Activated naive CD8-positive, alpha-beta T cell treated with anti-CD3 and anti-CD28 coated beads for 36 hours (primary cell): ENCODE measurements at places on chromosomes 13 and 19. TPM values are rescaled to one million over a fixed set of nuclear protein-coding genes. Genes with fewer than 3 reads are reported as not detected.

DNA sequence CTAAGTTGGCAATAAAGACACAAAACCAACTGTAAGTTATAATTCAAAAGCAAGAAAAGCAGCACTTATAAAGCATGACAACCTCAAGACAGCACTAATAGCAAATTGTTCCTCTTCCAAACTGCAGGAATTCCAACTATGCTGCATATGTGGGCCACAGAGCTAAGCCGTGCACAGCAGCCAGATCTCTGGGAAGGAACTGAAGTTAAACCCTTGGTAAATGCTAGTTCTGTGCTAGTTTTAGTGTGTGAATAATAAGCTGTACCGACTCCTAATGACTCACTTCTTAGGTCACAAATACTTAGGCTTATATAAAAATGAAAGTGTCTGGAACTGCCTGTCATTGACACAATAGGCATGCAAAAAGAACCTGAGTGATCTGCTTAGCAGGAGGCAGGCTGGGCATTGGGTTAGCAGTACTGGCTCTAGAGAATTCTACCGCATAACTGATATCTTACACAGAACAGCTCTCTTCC, 21.2 kb upstream of the GTF3A start:
- H3K4me1 ChIP-seq = peaks cover 3% of the 10 kb centered on the region
- H3K4me3 ChIP-seq = no peak overlapping the region
- no peaks in the 10 kb centered on the region for H3K27me3 ChIP-seq
- DNase-seq = no peak

- peaks cover 17% of the 10 kb centered on the region for H3K36me3 ChIP-seq
- no peaks in the 10 kb centered on the region for H3K27me3 ChIP-seq
- DNase-seq = no peak
- peak overlapping the region; percentile 24 for H3K4me3 ChIP-seq
- peaks cover 22% of the 10 kb centered on the region for H3K4me1 ChIP-seq
Measured at GRCh38 chr13:50106559-50106958, 91.3 kb downstream of the KCNRG start.

- H3K4me1 ChIP-seq = peaks cover 45% of the 10 kb centered on the region
- peaks cover 28% of the 10 kb centered on the region for H3K27me3 ChIP-seq
- H3K4me3 ChIP-seq = peak within 1 kb of the TSS; percentile 25
- peak; percentile 87 for DNase-seq
- peak within 1 kb of the TSS; percentile 29 for H3K27ac ChIP-seq
Measured at GRCh38 chr19:16324384-16325160, at the start of gene KLF2. Gene KLF2 (plus strand): TSS chr19:16324826. CDS start chr19:16324924, 98 bp downstream.

GRCh38 chr13:39956036-39956435, 300.6 kb downstream of the COG6 start:
- no peak overlapping the region for H3K4me3 ChIP-seq
- DNase-seq = peak; percentile 47
- peaks cover 52% of the 10 kb centered on the region for H3K4me1 ChIP-seq
- H3K36me3 ChIP-seq = peaks cover 2% of the 10 kb centered on the region

Gene ZNF561
- total RNA-seq = 32.7 TPM

DNA sequence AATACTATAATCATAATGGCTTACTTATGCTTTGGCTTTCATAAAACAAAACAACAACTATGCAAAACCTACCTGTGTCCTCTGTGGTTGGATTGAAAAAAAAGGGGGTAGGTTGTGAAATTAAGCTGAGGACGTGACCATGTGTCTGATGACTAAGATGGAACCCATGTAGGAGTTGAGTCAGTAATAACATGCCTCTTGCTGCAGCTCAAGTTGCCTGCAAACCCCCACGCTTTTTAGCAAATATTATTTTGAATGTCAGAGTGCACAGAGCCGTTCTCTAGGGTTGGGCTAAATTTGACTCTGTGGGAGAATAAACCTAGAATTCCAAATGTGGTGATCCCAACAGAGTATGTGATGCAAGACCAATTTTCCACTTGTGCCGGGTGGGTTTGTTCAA, 209.3 kb downstream of the KCNRG start:
- no peak overlapping the region for H3K4me3 ChIP-seq
- no peaks in the 10 kb centered on the region for H3K36me3 ChIP-seq
- no peak overlapping the region for H3K27ac ChIP-seq
- peaks cover 16% of the 10 kb centered on the region for H3K27me3 ChIP-seq
- DNase-seq = peak; percentile 23

Gene CYP2S1
- 0.32 TPM for total RNA-seq

DNA sequence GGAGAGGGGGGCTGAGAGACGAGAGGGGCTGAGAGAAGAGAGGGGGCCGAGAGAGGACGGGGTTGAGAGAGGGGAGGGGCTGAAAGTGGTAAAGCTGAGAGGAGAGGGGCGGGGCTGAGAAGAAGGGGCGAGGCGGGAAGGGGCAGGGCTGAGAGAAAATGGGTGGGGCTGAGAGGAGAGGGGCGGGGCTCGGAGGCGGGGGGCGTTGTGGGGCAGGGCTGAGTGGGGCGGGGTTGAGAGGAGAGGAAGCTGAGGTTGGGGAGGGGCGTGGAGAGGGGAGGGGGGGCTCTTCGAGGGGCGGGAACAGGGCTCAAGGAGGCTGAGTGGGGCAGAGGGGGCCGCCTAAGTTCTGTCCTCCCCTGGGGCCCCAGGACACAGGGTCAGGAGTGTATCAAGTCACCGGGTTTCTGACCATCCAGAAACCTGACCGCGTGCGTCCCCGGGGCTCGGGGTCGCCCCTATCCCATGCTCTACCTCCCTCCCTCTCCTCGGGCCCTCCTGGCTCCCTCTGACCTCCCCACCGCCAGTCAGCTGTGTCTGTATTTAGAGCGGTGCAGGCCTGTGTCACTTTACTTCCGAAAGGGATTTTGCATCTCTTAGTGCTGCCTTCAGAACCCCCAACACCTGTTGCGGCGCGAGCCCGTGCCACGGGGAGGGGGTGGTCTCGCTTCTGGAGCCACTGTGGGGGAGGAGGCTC, 38.6 kb upstream of the SEMA6B start:
- H3K27ac ChIP-seq = no peak overlapping the region
- H3K4me3 ChIP-seq = no peak overlapping the region
- DNase-seq = peak; percentile 48

- no peak overlapping the region for H3K27ac ChIP-seq
- peaks cover 7% of the 10 kb centered on the region for H3K4me1 ChIP-seq
- H3K4me3 ChIP-seq = no peak overlapping the region
- peaks cover 10% of the 10 kb centered on the region for H3K36me3 ChIP-seq
- H3K27me3 ChIP-seq = no peaks in the 10 kb centered on the region
Measured at GRCh38 chr13:75347925-75348324, 134.0 kb downstream of the TBC1D4 start.

DNA sequence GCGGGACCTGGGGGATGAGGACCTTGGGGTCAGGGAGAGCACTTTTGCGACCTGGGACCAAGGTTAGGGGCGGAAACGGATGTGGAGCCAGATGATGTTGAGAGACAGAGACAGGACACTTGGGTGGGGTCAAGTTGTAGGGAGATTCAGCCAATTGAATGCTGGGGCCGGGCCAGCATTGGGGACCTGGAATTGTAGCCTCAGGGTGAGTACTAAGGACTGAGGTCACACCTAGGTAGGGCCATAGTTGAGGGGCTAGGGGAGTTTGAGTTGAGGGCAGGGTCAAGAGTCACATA, 1.2 kb downstream of the ALKBH7 start:
- H3K4me3 ChIP-seq = peak overlapping the region; percentile 82
- peaks cover 8% of the 10 kb centered on the region for H3K4me1 ChIP-seq
- peak overlapping the region; percentile 85 for H3K27ac ChIP-seq

DNA sequence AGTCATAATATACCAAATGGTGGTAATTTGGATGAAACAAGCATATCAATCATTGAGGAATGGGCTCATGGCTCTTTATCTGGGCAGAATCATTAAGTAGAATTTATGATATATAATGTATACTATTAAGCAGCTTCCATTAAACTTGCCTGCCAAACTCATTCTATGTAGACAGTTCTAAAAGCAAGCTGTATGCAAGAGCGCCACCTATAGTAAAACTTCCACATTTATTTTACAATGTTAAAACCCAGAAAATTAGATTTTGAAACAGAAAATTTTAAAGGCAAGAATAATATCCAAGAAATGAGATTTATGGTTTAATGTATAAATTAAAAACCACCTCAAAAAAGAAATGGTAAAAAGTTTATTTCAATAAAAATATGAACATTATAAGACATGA, 161.5 kb downstream of the MZT1 start:
- no peak overlapping the region for H3K27ac ChIP-seq
- H3K36me3 ChIP-seq = no peaks in the 10 kb centered on the region
- peaks cover 5% of the 10 kb centered on the region for H3K27me3 ChIP-seq
- no peaks in the 10 kb centered on the region for H3K4me1 ChIP-seq
- no peak for DNase-seq

DNA sequence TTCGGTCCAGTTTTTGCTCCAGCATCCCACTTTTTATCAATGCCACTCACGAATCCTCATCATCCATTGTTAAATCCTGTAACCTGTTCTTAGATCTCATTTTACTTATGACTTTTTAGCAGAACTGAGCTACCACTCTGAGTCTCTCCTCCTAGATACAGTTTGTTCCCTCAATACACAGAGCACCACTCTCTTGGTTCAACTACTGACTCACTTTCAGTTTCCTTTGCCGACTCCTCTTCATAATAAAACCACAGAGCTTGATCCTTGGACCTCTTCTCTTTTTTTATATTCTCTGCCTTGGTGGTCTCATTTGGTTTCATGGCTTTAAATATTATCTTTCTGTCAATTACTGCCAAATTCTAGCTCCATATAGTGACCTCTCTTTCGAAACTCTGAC, 150.3 kb downstream of the SLITRK5 start:
- H3K27ac ChIP-seq = no peak overlapping the region
- H3K27me3 ChIP-seq = no peaks in the 10 kb centered on the region
- no peaks in the 10 kb centered on the region for H3K4me1 ChIP-seq
- H3K4me3 ChIP-seq = no peak overlapping the region
- no peaks in the 10 kb centered on the region for H3K36me3 ChIP-seq

DNA sequence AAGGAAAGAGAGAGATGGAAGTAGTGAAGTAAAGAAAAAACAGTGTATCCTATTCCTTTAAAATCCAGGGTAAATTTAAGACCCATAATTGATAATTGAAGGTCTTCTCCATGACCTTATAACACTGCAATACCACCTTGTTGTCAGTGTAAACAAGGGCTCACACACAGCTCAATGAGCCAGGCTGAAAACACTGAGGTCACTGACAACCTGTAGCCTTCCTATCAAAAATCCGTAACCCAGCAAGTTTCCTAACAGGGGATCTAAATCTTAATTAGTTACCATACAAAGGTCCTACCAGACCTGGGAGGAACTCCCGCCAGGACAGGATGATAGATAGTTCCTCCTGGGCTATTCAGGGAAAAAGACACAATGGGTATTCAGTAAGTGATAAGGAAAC, 1677.1 kb downstream of the OLFM4 start:
- H3K36me3 ChIP-seq = no peaks in the 10 kb centered on the region
- H3K4me1 ChIP-seq = no peaks in the 10 kb centered on the region
- DNase-seq = no peak
- no peak overlapping the region for H3K4me3 ChIP-seq

Gene REXO1
- total RNA-seq = 54.2 TPM

Gene HSD17B14
- total RNA-seq = 0.35 TPM

GRCh38 chr13:76798037-76798436, 88.2 kb downstream of the KCTD12 start:
- no peak overlapping the region for H3K4me3 ChIP-seq
- H3K4me1 ChIP-seq = no peaks in the 10 kb centered on the region
- H3K36me3 ChIP-seq = no peaks in the 10 kb centered on the region
- no peak for DNase-seq

DNA sequence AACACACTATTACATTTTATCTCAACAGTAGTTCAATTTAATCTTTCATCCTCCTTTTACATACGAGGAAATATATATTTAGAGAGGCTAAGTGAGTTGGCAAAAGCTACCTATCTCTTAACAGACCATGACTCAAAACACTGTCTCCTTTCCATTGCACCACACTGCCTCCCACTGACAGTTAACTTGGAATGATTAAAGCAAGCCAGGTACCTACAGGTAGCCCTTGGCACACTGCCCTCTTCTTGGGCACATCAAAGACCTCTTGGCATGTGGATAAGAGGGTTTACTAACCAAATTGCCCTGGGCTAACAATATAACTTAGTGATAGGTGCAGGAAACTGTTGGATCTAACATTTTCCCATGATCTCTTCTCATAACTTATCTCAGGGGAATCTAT, 1.8 kb downstream of the ABHD13 start:
- H3K4me1 ChIP-seq = peaks cover 46% of the 10 kb centered on the region
- no peak overlapping the region for H3K27ac ChIP-seq
- peaks cover 4% of the 10 kb centered on the region for H3K27me3 ChIP-seq
- DNase-seq = no peak

GRCh38 chr13:26688980-26689379, 71.6 kb downstream of the GPR12 start:
- H3K27me3 ChIP-seq = peaks cover 4% of the 10 kb centered on the region
- no peak overlapping the region for H3K4me3 ChIP-seq
- no peaks in the 10 kb centered on the region for H3K4me1 ChIP-seq
- H3K27ac ChIP-seq = no peak overlapping the region
- no peak for DNase-seq
- no peaks in the 10 kb centered on the region for H3K36me3 ChIP-seq

- no peak for DNase-seq
- no peaks in the 10 kb centered on the region for H3K36me3 ChIP-seq
- H3K4me3 ChIP-seq = no peak overlapping the region
- H3K27me3 ChIP-seq = no peaks in the 10 kb centered on the region
- no peak overlapping the region for H3K27ac ChIP-seq
- H3K4me1 ChIP-seq = no peaks in the 10 kb centered on the region
Measured at GRCh38 chr13:100835695-100836094, 161.1 kb upstream of the TMTC4 start.

Gene PLPP2
- total RNA-seq = not detected

Gene IL12RB1
- 26.9 TPM for total RNA-seq

Gene CLDND2
- 2.0 TPM for total RNA-seq

DNA sequence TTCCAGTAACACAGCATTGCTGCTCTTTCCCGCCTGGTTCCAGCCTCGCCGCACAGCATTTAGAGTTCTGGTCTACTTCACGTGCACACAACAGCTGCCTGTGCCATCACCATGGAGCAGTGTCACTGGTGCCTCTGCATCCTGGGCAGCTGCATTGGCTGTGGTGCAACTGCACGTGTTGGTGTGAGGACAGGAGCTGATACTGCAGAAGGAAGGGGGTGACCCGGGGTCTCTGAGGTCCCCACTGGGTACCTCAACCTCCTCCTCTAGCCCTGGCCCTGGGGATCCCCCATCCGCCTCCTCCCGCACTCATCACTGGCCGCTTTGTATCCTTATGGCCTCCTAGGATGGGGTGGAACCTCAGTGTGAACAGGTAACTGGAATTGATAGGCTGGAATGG, 112.5 kb downstream of the SOX1 start:
- no peaks in the 10 kb centered on the region for H3K4me1 ChIP-seq
- H3K27ac ChIP-seq = no peak overlapping the region
- H3K4me3 ChIP-seq = no peak overlapping the region
- no peaks in the 10 kb centered on the region for H3K36me3 ChIP-seq
- no peak for DNase-seq

Gene NCR1
- 0.43 TPM for total RNA-seq

GRCh38 chr19:31099515-31100205, 249.6 kb downstream of the TSHZ3 start:
- peaks cover 11% of the 10 kb centered on the region for H3K27me3 ChIP-seq
- H3K27ac ChIP-seq = no peak overlapping the region
- H3K4me1 ChIP-seq = peaks cover 4% of the 10 kb centered on the region
- no peak for DNase-seq
- H3K36me3 ChIP-seq = no peaks in the 10 kb centered on the region

- no peak overlapping the region for H3K27ac ChIP-seq
- H3K27me3 ChIP-seq = peaks cover 59% of the 10 kb centered on the region
- DNase-seq = peak; percentile 37
- H3K4me3 ChIP-seq = no peak overlapping the region
- H3K4me1 ChIP-seq = no peaks in the 10 kb centered on the region
Measured at GRCh38 chr19:4589579-4590410, 30.3 kb upstream of the SEMA6B start.

Gene CYP4F11
- total RNA-seq = not detected
